ENCODE measurements at places on chromosomes 11 and 22.

DNA sequence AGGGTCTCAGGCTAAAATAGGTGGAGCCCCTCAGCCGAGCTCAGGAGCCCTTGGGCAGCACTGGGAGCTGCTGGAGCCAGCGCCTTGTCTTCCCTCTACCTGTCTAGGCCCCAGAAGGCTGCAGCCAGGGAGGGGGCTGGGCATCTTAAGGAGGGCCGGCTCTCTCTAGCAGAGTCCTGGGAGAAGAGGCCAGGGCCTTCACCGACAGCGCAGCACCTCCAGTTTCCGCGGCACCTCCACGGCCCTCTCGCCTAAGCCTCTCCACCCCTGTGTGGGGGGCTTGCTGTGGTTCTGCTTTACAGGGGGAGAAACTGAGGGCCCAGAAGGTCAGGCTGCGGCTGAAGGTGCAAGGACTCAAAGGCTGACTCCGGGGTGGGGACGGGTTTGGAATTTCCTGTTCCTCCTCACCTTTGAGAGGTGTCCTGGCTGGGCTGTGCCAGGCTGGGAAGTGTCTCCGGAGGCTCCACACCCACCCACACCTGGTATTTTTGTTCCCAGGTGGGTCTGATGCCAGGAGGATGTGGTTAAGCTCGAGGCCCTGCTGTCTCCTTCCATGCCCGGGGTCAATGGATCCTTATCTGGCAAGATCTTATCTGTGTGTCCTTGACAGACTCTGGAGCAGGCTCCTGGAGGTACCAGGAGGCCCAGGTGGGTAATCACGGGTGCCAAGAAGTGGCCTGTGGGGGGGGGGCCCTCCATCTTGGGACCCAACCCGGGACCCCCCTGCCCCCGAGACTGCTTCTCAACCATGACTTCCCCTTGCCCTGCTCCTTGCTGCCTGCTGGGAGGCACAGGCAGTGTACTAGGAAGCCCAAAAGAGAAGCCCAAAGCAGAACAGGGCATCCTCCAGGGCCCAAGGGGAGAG lies 95.3 kb upstream of the FGF3 start:
- H3K27me3 ChIP-seq: no peaks in the 10 kb centered on the region
- DNase-seq: no peak
- H3K36me3 ChIP-seq: no peaks in the 10 kb centered on the region
- H3K4me3 ChIP-seq: no peak overlapping the region

DNA sequence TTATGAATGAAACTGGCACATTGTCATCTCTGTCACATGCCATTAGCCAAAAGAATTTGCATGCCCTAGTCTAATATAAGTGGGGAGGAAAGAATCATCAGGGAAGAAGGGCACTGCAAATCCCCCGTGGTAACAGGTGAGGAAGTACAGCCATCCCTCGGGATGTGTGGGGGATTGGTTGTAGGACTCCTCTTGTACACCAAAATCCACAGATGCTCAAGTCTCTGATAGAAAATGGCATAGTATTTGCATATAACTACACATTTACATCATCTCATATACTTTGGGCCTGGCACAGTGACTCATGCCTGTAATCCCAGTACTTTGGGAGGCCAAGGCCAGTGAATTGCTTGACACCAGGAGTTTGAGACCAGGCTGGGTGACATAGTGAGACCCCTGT lies 109.7 kb downstream of the HIPK3 start:
- H3K4me1 ChIP-seq: peaks cover 2% of the 10 kb centered on the region
- no peak for DNase-seq
- no peak overlapping the region for H3K27ac ChIP-seq
- peaks cover 14% of the 10 kb centered on the region for H3K27me3 ChIP-seq
- no peak overlapping the region for H3K4me3 ChIP-seq

- peak; percentile 38 for DNase-seq
- H3K27me3 ChIP-seq: peaks cover 52% of the 10 kb centered on the region
- H3K27ac ChIP-seq: no peak overlapping the region
- peak overlapping the region; percentile 43 for H3K4me3 ChIP-seq
Measured at GRCh38 chr11:57458410-57459163, 1.7 kb upstream of the RTN4RL2 start.

DNA sequence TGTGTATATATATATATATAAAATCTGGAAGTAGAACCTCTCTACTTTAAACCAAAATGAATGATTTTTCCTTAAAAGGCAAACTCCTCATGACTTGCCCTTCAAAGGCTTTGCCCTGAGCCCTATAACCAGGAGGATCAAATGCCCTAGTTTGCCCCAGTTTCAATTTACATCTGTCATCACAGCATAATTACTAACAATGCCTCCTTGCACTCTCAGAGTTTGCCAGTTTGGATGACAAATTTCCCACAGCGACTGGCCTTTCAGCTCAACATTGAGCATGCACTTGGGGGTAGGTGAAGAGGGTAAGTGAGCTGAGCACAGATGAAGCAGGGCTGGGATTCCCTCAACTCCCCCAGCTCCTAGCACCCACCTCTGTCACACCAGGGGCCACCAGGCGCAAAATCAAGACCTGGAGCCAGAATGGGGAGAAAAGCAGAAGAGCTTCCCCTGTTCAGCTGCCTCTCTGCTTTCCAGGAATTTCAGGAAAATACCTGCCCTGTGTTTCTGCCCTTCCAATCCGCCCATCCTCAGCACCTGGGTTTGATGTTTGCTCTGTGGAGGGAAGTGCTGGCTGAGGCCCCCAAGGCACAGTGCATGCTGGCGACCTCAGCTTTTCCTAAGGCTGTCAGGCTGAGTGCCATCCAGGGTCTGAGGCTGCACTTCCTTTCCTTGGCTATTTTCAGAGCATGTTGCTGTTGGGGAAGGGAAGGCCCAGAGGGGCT lies 67.5 kb downstream of the ADAMTS15 start:
- H3K36me3 ChIP-seq: no peaks in the 10 kb centered on the region
- H3K27ac ChIP-seq: no peak overlapping the region
- H3K4me1 ChIP-seq: no peaks in the 10 kb centered on the region
- DNase-seq: no peak
- no peak overlapping the region for H3K4me3 ChIP-seq

Measured in activated CD4-positive, alpha-beta T cell treated with anti-CD3 and anti-CD28 coated beads, Interleukin-2, amount 10 ng/mL, durations not matched to agents 7 days and 5 days (primary cell).